HCT116 (cell line): ENCODE measurements at places on chromosomes 1 and 21. TPM values are rescaled to one million over a fixed set of nuclear protein-coding genes. Genes with fewer than 3 reads are reported as not detected.

DNA sequence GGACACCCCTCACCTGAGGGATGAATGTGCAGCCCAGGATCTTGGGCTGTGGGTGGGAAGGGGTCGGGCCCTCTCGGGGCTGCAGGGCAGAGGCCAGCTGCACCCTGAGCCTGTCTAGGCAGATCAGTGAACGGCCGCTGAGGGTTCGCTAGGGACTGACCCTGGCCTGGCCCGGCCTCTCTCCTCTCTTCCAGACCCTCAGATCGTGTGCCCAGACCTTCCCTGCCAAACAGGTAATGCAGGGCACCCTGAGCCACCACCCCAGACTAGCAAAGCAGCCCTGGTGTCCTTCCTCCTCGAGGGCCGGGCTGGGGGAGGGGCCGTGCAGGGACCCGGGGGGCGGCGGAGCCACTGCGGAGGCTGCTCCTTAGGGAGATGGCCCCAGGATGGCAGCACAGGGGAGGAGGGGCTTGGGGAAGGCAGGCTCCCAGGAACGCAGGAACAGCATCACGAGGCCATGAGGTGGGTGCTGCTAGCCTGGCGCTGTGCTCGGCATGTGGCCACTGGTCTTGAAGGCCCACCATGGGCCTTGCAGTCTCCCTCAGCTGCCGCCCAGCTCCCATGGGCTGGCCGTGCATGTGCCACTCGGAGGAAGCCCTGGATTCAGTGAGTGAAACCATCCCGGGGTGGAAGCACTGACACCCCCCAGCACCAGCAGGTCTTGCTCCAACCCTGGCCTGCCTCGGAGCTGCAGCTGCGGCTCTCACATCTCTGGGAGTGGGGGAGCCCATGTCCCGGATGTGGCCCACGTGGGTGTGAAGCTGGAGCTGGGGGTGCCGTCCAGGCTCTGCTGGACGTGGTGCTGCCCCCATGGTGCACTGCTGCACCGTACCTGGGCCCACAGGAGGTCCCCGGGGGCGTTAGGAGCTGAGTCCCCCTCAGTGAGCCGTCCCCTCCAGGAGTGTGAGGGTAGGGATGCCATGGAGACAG lies 28.7 kb downstream of the COL6A2 start:
- DNase-seq: no peak

NMNAT2 gene
- total RNA-seq: not detected

SPATA21 gene
- total RNA-seq: not detected

DNA sequence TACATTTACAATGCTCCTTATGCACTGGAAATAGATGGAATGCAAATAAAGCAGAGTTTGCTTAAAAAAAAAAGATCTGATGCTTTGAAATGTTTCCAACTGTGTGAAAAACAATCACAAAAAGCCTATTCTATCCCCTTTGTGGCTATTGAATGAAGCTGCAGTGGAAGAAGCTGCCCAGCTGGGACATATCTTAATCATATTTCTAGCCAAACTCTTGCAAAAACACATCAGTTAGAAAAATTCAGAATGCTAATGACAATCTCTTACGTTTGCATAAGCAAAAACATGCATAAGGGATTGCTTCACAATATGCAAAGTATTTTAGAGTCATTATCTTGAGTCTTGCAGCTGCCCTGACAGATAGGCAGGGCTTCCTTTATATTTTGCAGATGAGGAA lies 526.4 kb upstream of the USP24 start:
- DNase-seq: no peak

ATAD3A gene
- 92.3 TPM for total RNA-seq

SPATA46 gene
- not detected for total RNA-seq

DNA sequence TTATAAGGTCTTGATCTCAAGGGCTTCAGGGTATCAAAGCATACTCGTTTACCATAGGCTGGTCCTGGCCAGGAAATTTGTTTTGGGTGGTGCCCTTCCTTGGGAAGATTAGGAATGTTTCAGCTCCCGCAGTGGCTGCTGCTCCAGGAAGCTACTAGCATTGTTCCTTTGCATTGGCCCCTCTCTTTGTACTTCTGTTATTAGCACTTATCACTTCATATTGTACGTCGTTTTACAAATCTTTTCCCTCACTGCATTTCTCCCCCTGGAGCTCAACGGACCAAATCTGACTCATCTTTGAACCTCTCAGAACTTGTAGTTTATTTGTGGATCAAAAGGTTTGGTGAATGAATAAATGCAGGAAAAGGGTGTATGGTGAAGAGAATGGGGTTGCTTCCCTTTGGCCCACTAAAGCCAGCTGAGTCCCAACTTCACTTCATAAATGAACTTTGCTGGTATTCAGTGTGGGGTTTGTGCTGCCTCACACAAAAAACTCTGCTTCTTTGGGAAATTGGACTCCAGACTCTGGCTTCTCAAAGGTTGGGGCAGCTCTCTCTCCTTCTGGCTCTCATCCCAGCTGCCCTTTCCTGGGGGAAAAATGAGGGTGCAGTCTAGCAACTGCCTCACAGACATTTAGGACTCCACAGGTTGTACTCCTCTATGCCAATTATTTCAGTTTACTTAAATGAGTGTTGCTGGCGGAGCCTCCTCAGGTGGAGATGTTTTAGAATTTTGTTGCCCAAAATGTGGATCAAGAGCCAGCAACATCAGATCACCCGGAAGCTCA lies 5.9 kb downstream of the GNAT2 start:
- no peak for DNase-seq

DNA sequence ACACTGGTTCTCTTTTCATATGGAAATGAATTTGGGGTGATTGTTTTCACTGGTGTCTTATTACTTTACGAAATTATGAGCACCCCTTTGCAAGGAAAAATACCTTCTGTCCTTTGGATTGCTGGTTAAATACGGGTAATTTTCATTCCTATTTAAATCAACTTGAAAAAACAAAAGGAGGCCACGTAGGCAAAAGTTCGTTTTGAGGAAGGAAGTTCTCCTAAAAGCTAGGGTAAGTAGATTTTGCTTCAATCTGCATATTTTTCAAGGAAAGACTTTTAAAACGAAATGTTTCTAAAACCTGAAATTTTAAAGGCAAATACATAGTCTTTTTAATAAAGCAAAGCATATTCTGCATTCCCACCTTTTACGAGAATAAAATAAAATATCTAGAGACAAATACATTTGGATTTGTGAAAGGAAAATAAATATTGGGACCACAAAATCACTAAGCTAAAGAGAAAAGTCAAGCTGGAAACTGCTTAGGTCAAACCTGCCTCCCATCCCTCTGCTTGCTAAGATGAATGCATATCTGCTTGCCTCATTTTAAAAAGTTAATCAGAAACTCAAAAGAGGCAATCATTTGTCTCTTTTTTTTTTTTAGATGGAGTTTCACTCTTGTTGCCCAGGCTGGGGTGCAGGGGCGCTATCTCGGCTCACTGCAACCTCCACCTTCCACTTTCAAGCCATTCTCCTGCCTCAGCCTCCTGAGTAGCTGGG lies 70.9 kb upstream of the ETS2 start:
- no peak for DNase-seq

DNA sequence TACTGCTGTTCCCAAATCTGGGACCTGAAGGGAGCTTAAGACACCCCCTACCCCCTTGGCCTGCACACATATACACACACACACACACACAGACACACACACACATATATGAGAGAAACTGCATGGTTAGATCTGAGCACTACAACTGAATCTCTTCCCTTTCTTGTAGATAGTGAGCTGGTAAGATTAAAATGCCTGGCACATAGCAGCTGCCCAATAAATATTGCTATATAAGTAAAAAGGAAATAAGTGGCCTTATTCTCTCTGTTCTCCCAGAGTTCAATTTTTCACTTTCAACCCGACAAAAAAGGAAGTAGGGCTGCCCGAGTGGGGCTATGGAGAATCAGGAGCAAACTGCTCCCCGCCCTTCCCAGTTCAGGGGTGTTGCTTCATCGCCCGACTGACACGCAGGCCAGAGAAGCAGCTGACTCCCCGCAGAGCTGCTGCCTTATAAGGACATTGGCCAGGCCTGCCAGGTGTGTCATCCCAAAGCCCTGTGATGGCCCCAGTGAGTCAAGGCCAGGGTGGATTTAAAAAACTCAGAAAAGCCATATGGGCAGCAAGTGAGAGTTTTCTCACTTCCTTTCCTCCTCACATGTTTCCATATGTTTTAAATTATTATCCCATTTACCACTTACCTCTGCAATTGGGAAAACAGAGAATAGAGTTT lies 106.5 kb upstream of the SLC44A3 start:
- DNase-seq: peak; percentile 89

F13B gene
- total RNA-seq: not detected

VCAM1 gene
- 0.17 TPM for total RNA-seq

- DNase-seq: no peak
Measured at GRCh38 chr1:185360714-185361113, 43.7 kb upstream of the IVNS1ABP start.

GRCh38 chr1:225933072-225933471 lies 7.9 kb downstream of the LEFTY2 start:
- DNase-seq: no peak

DNA sequence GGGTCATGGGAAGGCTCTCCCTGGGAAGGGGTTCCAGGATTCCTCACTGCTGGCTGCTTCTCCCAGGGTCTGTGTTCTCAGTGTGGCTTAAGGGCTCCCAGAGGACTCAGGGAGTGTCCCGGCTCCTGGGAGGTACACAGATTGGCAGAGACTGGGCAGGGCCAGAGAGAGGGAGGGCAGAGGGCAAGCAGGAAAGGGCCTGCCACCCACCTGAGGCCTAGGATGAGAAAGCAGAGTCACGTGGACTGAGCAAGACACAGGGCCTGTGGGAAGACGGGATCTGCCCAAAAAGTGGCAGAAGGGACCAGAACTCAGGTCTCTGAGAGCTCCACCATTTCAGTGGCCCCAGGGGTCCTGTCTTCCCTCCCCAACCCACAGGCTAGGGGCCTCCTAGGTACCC lies 871 bp downstream of the SLFNL1 start:
- no peak for DNase-seq

- DNase-seq: no peak
Measured at GRCh38 chr1:40593449-40594186, 62.2 kb downstream of the ZNF684 start.

CASQ1 gene
- not detected for total RNA-seq

- no peak for DNase-seq
Measured at GRCh38 chr1:181485287-181486097, 2.2 kb downstream of the CACNA1E start.

DNA sequence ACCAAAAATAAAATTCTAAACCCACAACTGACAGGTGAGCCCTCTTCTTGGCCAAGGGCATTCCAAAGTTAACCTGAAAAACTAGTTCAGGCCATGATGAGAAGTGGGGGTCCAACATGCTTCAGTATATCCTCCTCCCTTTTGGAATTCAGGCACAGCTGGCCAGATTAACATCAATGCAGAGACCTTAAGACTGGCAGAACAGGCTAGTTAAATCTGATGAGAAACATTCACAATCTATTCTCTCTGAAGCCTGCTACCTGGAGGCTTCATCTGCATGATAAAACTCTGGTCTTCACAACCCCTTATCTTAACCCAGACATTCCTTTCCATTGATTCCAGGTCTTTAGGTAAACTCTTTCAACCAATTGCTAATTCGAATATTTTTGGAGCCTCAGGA lies 26.7 kb upstream of the ZBTB8B start:
- no peak for DNase-seq
